ENCODE measurements at places on chromosomes 3 and 15.

GRCh38 chr15:100341750-100342560, at the start of gene ADAMTS17:
ADAMTS17 (minus strand) TSS chr15:100341975; CDS start chr15:100341899, 76 bp downstream.
- peak; percentile 80 for DNase-seq

DNA sequence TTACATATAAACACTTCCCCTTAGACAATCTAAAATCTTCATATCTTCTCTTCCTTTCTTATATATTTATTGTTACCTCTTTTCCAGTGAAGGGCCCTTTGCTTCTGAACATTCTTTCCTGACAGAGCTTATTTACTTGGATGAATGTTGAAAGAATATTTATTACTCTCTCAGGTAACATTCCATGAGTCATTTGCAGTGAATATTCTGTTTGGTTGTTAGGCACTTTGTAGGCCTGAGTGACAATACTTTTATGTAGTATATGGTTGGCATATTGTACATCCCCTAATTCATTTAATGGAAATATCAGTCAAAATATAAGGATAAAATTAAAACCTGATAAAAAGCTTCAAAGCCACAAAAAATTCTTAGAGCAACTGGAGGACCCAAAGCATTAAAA, 260.9 kb upstream of the KCNMB2 start:
- no peak for DNase-seq

DNA sequence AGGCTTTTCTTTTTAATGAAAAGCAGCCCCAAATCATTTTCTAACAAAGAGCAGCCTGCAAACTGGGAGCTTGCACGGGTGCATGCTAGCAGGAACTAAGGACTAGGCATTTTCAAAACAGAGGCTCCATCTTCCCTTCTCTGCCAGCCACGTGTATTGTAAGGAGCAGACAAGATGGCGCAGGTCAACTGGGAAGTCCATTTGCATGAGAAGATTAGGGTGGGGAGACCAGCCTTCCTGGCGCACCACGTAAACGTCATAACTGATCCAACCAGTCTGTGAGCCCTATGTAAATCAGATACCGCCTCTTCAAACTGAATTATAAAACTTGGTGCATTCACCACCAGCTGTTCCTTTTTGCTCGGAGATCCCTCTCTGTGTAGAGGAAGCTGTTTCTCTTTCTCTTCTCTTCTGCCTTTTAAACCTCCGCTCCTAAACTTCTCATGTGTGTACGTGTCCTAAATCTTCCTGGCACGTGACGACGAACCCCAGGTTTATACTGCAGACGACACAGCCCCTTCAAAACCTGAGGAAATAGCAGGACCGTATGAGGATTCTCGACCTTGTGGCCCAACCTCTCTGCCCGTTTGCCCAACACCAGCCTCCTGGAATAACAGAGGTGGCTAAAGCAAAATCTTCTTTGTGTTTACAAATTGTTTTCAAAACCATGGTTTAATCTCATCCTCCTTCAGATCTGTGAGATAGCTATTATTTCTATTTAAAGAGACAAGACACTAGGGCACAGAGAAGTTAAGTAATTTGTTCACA, 26.4 kb upstream of the SLC30A4 start:
- DNase-seq, result no peak

- no peak for DNase-seq
Measured at GRCh38 chr3:96478496-96478895, 335.9 kb upstream of the EPHA6 start.

- no peak for DNase-seq
Measured at GRCh38 chr3:185936273-185936629, 1.6 kb downstream of the TRA2B start.

DNA sequence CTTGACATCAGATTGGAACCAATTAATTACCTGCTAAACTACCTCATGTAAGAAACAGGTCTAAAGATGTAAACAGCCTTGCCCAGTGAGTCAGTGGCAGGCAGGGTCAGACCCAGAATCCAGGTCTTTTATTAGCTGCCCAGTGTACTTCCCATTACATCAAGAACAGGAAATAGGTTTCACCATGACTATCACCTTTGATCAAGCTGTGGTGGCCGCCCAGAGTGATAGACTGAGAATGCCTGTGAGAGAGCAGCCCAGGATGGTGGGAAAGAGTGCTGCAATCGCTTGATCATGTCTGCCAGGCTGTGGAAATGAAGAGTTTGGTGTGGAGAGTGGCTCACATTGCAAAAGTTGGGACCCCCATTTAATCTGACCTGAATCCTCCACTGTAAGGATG, 61.3 kb upstream of the PIAS1 start:
- no peak for DNase-seq

GRCh38 chr3:178712247-178712646, 176.0 kb downstream of the KCNMB2 start:
- DNase-seq, result peak; percentile 46

- no peak for DNase-seq
Measured at GRCh38 chr15:78620527-78621421, at the start of gene CHRNA3. CHRNA3 (minus strand) TSS chr15:78620996; CDS start chr15:78620794, 202 bp downstream.
